ENCODE measurements at places on chromosomes 6 and 20.

GRCh38 chr6:154593122-154593521 lies 82.6 kb upstream of the CNKSR3 start:
- DNase-seq: no peak

DNA sequence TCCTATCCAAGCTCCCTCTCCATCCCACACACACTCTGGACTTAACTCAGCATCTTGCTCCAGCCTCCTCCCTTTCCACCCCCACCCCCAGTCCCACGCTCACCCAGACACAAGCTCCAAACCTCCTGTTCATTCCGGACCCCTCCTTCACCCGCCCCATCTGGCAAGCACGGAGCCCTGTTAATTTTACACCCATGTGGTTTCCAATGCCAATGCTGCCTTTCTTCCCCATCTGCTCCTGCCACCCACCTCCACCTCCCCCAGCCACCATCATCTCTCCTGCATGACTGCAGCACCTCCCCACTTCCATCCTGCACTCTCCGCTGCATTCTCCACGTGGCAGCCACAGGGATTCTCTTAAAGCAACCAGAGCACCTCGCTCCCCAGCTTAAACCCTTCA lies 9.9 kb upstream of the CDK5RAP1 start:
- no peak for DNase-seq

DNA sequence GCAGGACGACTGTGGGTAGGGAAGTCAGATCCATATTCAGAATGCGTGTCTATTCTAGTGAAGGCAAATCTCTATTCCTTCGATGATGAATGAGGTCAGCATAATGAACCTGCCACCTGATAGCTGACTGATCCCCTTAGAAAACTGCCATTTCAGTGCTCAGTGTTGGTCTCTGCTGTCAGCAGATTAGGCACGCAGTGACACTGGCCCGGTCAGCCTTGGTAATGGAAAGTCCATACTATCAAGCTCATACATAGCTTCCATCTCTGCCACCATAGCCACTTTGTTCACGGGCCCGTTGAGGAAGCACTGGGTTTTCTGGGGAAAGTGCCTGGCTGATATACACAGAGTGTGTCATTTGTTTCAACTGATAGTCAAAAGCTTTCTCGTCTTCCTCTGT lies 54.0 kb downstream of the C6orf52 start:
- no peak for DNase-seq

GRCh38 chr6:20877008-20877937 lies 343.0 kb downstream of the CDKAL1 start:
- peak; percentile 95 for DNase-seq

- peak; percentile 63 for DNase-seq
Measured at GRCh38 chr6:69813508-69813907, 16.7 kb upstream of the LMBRD1 start.

DNA sequence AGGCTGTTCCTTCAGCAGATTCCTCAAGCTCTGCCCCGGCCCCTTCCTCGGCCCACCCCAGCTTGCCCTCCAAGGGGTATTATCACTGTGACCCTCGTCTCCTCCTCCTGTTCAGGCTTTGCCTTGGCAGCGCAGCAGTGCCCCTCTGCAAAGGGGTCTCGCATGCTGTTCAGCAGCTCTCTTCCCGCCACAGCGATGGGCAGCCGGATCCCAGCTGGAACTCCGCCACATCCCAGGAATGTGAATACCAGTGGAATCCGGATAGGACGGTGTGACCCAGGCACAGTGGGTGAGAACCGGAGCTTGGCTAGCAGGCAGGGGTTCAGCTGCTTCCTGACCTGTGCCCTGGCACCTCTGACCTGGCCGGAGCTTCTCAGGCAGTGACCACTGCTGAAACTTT lies 52.9 kb downstream of the RNASET2 start:
- no peak for DNase-seq

GRCh38 chr20:48750941-48751635 lies 76.7 kb downstream of the PREX1 start:
- peak; percentile 68 for DNase-seq

GRCh38 chr20:61964675-61965605 lies 100.7 kb downstream of the TAF4 start:
- no peak for DNase-seq

- peak; percentile 72 for DNase-seq
Measured at GRCh38 chr20:50434653-50435396, 75.4 kb upstream of the PTPN1 start.

DNA sequence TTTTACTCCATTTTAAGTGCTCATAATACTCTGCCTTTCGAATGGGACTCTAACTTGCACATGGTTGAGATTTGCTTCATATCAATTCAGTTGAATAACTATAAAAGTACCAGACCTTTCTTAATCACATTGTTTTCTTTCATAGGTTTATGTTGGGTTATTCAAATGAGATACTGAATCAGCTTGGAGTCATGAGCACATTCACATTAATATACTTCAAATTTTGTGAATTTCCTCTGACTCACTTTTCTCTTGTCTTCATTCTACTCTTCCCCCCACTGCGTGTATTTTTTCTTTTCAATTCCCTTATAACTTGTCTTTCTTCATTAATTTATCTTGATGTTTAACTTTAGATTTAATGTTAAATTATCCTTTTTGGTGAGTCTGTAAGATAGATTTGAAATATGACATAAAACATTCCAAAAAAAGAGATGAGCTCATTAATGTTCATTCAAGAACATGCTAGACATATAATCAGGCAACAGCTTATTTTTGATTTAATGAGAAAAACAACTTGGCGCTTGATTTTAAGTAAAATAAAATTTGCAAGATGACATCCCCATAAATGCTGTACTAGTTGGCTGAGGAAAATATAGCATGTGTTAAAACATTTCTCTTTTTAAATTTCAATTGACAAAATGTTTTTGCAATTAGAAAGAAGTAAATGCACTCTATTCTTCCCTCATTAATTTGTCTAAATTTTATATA lies 736.0 kb downstream of the CD109 start:
- no peak for DNase-seq

DNA sequence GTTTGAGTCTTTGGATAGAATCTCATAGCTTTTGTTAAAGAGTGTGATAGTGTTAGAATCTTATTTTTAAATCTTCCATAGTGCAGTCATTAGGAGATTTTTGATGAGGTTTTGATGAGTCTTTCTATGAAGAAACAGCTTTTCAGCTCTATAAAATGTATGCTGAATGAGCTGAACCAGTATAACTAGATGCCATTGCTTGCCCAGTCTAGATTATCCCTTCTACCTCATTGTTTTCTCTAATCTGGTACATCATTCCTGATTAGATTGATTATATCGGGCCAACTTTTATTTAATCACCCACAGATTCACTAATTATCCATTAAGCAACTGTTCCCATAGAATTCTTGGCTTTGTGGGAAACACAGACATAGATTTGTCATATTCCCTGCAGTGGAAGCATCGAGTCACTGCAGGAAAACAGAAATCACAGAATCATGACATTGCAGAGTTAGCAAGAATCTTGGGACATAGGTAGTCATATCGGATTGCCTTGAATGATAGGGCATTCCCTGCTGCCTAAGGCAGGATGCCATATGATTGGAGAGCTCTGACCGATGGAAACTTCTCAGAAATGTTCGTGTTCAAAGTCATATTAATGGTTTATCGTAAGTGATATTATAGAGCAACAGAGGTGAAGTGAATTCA lies 882.7 kb upstream of the FLRT3 start:
- no peak for DNase-seq

- no peak for DNase-seq
Measured at GRCh38 chr6:4615891-4616290, 160.3 kb upstream of the CDYL start.

DNA sequence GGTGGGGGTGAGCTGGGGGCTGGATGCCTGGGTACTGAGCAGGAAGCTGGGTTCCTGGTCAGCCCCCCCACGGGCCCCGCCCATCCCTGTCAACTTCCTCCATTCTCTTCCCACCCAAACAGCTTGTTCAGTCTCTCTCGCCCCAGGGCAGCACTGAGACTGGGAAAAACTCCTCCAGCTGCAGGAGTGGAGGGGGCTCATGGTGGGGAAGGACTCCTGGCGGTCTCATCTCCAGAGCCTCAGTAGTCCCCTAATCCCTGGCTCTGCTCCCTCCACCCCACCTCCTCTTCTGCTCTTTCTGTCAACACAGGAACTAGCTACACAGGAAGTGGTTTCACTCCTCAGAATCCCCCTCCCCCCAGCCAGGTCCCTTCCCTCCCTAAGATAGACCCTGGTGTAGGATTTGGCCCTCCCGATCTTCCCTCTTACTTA lies at the start of gene GPSM3:
GPSM3 (minus strand) TSS at position 36 of the 432 bp plus-strand sequence. CDS start 130 bp downstream, outside the sequence.
- DNase-seq: peak; percentile 68

DNA sequence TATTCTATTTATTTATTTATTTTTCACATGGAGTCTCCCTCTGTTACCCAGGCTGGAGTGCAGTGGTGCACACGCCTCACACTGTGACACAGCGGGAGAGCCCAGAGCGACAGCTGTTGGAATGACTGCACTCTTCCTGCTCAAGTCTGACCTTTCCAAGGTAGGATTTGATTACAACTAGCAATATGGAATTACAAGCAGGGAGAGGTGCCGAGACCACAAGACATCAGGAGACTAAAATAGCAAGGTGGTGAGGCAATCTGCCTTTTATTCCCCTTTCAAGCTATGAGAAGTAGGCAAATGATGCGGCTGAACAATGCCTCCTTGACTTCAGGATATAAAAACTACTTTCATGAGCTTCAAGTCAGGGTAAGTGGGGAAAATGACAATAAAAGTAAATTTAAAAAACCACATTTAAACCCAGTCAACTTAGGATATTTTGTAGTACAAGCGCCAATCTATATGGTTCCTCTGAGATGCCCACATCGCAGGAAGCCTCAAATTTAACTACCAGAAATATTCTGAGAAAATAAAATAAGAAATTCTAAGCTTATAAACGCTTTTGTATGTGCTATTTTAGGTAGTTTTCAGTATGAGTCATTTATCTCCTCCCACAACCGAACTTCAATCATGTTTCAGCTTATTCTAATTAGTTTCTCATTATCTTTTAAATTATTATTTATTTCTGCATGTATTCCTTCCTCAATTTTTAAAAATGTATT lies 146.9 kb upstream of the SGK1 start:
- DNase-seq: peak; percentile 29

All from suppressor macrophage treated with lipopolysaccharide for 1 hour (primary cell).